ENCODE measurements at places on chromosomes 7 and 10. TPM values are rescaled to one million over a fixed set of nuclear protein-coding genes. Genes with fewer than 3 reads are reported as not detected.

DNA sequence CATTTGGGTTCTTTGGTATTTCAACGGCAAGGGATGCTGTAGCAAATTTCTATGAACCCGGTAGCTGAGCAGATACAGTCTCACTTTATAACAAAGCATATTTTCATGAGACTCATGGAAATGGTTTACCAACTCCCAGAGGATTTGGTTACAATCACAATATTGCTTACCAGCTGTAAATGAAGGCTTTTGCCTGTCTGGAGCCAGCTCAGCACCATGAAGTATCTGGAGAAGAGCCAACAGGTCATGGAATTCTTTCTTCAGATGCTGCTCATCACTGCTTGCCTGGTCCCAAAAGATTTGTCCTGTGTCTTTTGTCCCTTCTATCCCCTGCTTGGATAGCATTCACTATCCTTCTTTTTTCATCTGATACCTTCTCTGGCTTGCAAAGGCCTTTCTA lies 316.9 kb upstream of the PHYHIPL start:
- DNase-seq = no peak

GRCh38 chr10:75408911-75409885 lies 7.6 kb upstream of the ZNF503 start:
- DNase-seq = peak; percentile 93

DNA sequence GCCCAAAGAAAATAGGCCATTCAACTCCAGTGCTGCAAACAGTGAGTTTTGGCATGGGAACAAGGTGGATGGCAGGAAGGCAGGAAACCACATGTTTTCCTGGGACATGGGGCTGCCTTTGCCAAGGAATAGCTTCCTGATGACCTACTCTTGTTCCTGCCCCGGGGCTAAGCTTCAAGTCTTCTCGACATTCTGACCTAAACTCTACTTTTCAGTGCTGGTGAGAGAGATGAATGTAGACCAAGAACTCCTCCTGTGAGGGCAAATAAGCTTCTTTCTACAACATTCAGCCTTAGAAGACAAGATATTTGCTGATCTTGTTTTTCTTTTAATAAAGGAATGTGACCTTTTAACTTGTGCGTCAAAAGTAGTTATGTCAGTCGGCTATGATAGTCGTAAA lies 199.0 kb downstream of the GPR37 start:
- no peak for DNase-seq

GRCh38 chr7:45644237-45644636 lies 70.1 kb downstream of the ADCY1 start:
- DNase-seq = no peak

DNA sequence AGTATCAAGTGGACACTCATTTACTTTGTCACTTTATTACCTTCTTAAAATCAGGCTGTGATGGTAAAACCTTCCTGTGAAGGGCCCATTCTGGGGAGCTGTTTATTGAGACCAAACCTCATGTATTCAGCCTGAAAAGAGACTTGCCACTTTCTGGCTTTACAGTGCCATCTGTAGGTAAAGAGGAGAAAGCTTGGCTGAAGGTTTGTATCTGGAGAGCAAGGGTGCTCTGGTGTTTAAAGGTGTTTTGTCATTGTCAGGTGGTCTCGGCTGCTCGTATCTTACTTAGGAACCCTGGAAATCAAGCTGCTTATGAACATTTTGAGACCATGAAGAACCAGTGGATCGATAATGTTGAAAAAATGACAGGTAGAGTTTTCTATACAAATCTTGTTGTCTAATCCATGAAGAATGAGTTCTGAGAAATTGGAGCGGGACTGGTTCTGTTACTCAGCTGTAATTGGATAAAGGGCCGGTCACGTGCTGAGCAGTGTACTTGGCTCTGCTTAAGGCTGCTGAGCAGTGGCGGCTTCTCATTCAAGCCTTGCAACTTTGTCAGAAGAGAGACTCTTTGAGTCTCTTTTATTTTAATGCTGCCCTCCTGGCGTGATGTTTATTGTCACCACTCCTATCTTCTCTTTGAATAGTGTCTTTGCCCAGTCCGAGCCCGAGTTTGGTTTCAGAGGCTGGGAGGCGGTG lies 46.9 kb downstream of the AP3M1 start:
- DNase-seq = no peak

- DNase-seq = no peak
Measured at GRCh38 chr10:10872764-10873163, 144.9 kb upstream of the CELF2 start.

DNA sequence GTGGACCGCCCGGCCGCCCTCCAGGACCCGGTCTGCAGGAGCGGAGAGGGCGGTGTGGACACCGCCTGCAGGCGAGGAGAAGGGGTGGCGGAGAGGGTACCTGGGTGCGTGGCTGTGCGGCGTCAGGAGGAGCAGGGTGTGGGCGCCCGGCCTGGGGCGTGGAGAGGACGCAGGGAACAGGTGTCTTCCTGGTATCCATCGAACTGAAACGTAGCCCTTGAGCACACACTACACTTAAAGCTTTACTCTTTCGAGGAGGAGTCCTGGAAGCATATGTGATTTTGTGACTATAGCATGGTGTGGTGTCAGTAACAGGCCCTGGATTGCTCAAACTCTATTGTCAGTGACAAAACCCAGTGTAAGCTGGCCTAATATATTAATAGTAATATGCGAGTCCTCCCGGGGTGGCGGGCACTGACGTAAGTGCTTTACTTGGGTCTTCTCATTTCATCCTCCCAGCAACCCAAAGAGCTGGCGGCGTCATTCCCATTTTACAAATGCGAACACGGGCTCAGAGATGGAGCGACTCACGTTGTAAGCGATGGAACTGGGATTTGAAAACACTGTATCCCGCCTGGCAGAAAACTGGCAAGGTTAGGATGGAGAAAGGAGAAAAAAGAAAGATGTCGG lies 508 bp upstream of the TECPR1 start:
- DNase-seq = no peak

GRCh38 chr7:88317422-88317821 lies 10.7 kb upstream of the STEAP4 start:
- no peak for DNase-seq

- no peak for DNase-seq
Measured at GRCh38 chr7:66751945-66752344, 11.4 kb downstream of the RABGEF1 start.

DNA sequence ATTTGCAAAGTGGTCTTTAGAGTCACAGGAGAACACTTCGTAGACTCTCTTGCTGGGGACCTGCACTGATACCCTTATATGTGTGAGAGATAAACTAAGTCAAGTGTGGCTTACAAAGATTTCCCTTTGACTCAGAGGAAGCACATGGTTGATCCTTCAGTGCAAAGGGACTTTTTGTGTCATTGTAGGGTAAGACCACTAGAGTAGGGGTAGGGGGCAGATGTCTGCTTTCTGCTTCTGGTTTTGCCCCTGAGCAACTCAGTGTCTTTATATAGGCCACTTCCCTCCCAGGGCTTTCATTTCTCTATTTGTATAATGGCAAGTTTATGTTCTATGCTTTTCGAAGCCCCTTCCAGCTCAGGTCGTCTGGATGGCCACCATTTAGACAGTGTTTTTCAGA lies 281.7 kb downstream of the SORCS3 start:
- no peak for DNase-seq

- DNase-seq = no peak
Measured at GRCh38 chr10:75717126-75717916, 285.9 kb downstream of the LRMDA start.

DNA sequence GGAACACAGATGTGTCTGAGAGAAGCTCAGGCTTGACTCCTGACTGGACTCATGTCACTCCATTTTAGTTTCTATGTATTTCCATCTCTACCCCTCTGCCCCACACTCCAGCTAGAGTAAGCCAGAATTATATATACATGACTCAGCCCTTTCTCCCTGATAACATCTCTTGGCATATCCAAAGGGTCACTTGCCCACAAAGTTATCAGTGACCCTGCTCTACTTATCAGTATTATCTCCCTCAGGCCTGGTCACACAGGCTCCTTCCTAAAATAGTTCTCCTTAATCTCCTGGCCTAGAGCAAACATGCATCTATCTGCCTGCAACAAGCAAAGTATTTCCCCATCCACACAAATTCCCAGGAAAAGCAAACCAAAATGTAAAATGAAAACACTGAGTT lies 598.3 kb downstream of the SUGCT start:
- DNase-seq = no peak

GRCh38 chr7:21675255-21675654 lies 132.4 kb downstream of the DNAH11 start:
- DNase-seq = no peak

- DNase-seq = no peak
Measured at GRCh38 chr10:36638462-36639155, 486.8 kb upstream of the ANKRD30A start.

DNA sequence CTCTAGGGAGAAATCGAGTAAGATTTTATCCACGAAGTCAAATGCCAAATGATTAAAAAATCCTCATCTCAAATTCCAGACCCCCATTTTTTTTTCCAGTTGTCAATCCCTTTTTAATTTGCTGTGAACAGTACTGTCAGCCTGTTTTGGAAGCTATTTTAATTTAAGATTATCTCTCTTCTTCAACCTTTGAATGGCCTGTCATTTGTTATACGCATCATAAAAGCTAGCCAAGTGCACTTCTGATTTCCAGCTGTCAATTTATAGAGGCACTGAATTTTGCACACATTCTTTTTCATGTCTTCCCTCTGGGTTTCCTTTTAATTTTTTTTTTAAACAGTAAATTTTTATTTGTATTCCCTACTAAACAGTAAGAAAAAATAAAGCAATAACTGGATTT lies 336.4 kb upstream of the HGF start:
- DNase-seq = no peak

DNA sequence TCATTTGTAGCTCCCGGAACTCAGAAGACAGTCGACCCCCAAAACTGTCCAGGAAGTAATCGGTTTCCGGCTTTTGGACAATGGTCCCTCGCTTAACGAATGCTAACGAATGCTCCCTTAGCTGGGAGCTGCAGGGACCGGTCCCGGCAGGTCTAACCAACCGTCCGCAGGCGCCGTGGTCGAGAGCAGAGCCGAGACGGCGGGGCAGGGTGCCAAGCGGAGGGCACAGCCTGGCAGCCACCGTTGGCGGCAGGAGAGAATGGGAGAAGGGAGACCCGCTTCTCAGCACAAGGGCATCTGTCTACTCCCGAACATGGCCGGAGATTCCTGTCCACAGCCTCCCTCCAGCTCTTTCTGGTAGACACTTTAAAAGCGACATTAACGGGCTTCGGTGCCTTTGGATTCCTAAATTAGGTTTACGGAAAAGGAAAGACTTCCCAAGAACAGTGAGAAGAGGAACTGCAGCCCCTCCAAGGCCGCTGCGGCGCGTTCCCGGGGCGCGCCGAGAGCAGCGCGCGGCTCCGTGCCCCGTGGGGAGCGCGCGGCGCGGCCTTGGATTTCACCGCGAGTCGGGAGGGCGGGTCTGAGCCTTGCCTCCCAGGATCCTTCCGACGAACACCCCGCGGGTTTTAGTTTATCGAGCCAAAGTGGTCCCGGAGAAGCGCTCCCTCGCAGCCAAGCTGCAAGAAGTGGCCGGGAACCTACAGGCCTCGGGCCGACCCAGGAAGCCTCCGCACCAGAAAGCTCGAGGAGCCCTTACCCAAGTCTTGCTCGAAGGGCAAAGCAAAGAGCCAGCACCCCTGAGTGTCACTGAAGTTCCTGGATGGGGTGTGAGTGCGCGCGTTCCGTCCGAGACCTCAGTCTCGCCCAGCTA lies 3.6 kb upstream of the TBX20 start:
- DNase-seq = no peak

DNA sequence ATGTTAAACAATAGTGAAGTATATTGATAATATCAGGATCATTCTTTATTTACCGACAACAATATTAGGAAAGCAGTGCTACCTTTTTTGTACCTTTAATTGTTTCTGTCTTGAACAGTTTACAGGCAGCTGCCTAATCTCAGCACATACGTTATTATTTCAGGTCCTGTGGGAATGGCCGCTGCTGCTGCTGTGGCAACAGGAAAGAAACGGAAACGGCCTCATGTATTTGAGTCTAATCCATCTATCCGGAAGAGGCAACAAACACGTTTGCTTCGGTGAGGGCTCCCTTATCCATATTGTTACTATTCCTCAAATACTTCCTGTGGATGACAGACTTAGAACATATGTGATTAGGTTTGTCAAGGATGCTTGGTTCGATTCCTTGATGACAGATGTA lies 59.7 kb downstream of the NRF1 start:
- DNase-seq = no peak

- peak; percentile 29 for DNase-seq
Measured at GRCh38 chr10:69232252-69232651, 12.1 kb downstream of the HKDC1 start.

Gene CLDN3
- polyA plus RNA-seq = 167 TPM

Gene ANXA8L1
- 7.9 TPM for polyA plus RNA-seq

Gene GATA3
- 0.84 TPM for polyA plus RNA-seq

Gene ZNF22
- 35.7 TPM for polyA plus RNA-seq

Gene FAM180A
- polyA plus RNA-seq = not detected

Gene ZNF479
- not detected for polyA plus RNA-seq

Gene EN2
- not detected for polyA plus RNA-seq

Gene ZNF33A
- 40.9 TPM for polyA plus RNA-seq
